ENCODE measurements at places on chromosomes 7 and 10.
A peak's percentile ranks its signal among the peaks of the same experiment; 100 is the strongest.

DNA sequence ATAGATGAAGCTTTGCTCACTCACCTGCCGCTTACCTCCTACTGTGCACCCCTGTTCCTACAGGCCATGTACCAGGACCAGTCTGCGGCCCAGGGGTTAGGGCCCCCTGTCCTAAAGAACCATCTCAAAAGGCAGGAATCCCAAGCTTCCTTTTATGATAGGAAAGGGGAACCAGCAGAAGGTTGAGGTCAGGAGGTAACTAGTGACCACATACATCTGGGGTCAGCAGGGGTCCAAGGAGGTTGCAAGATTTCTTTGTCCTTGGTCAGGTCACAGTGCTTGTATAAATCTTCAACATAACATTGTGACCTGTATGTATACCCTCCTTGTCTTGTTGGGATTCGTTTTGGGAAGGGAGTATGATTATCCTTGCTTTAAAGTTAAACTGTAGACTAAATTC lies 73.8 kb downstream of the OAT start:
- no peak for DNase-seq

- peak; percentile 11 for DNase-seq
Measured at GRCh38 chr7:25456467-25457171, 228.3 kb upstream of the NPVF start.

- DNase-seq, result peak; percentile 61
Measured at GRCh38 chr10:124612611-124613498, 131.3 kb downstream of the FAM53B start.

- DNase-seq, result no peak
Measured at GRCh38 chr10:81730891-81731290, 144.1 kb upstream of the NRG3 start.

DNA sequence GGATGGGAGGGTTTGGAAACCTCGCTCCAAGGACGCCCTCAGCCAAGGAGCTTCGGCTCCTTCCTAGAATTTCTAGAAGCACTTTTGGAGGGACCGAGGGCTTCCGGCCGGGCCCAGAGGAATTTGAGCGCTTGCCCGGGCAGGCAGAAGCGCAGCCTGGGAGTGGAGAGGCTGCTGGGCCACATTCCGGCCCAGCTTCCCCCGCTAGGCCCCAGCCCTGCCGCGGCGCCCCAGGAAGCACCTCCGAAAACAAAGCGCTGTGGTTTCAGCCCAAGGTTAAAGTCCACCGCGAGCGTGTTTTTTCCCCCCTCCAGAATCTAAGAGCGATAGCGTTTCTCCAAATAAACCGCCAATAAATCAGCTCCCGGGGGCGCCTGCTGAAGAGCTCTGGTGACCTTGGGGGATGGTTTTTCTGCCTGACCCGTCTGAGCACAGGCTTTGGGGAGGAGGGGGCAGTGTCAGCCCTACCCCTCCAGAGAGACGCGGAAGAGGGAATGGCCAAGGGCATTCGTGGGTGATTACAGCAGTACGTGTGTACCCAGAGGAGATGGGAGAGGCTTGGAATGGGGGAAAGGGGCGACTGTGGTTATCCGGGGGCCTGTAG lies 5.7 kb upstream of the TNRC18 start:
- DNase-seq, result peak; percentile 59

- no peak for DNase-seq
Measured at GRCh38 chr7:134444198-134444960, 14.5 kb downstream of the AKR1B1 start.

DNA sequence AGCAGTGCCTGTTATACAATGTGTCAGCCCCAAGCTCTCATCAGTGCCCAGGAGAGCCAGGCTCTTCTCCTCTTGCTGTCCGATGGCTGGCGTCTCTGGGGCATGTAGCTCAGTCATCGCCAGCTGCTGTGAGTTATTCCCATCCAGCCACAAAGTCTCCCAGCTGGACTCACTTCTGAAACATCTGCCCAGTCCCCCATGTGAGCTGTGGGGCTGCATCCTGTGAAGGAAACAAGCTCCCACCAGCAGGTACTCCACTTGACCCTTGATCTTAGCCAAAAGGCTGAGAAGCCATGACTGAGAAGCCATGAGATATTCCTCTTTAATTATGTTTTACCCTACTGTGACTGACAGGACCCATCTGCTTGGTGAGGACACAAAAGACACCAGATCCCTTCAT lies 212.7 kb upstream of the IGFBP3 start:
- DNase-seq, result peak; percentile 82

DNA sequence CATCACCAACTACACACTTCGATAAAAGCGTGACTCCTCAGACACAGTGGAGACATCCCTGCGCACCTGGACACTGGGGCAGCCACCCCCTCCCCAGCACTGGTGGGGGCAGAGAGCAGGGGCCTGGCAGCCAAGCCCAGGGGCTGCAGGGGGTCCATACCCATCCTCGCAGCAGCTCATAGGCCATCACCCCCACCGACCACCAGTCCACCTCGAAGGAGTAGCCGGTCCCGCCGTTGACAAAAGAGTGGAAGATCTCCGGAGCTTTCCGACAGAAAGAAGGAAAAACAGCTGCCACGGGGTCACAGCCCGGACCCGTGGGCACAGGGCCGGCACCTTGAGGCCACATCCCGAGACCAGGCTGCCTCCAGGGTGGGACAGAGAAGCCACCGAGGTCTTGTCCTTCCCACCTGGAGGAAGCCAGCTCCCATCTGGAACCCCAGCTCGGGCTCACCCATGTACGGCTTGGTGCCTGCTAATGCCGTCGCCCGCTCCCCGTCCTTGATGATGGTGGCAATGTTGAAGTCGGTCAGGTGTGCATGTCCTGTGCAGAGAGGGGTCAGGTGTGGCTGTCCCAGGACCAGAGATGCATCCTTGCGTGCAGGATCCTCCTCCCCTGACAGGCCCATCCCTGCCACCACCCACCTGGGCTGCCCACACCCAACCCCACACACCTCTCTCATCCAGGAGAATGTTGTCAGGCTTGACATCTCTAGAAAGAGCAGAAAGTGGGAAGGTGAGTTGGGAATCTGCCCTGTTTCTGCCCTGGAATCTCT lies 38.5 kb downstream of the DPYSL4 start:
- no peak for DNase-seq

DNA sequence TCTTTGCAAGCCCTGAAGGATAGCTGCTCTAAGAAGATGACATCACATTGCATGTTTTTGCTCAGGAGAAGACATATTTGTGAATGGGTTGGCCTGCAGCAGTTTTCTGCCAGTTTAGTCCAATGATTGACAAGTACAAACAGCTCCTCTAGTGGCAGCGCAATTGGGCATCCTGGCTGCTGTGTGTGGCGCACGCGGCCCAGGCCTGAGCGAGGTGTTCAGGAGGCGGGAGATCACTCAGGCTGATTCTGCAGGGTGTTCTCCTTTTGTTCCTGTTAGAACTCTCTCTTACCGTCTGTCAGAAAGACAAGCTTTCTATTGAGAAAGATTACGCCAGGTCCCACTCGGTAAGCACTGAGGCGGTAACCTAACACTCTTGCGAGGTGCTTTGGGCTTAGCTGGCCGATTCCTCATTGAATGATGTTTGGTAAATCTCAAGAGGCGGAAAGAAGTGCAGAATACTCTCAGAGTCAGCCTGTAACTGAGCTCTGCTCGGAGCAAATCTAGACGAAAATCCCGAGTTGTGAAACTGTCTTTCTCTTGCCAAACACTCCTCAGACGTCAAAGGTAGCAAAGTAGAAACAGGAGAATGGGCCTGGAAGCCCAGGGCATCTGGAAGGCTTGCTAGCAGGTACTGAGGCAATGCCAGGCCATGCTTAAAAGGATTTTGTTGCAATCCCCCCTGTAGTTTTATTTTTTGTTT lies 219.2 kb upstream of the BMPER start:
- DNase-seq, result no peak

DNA sequence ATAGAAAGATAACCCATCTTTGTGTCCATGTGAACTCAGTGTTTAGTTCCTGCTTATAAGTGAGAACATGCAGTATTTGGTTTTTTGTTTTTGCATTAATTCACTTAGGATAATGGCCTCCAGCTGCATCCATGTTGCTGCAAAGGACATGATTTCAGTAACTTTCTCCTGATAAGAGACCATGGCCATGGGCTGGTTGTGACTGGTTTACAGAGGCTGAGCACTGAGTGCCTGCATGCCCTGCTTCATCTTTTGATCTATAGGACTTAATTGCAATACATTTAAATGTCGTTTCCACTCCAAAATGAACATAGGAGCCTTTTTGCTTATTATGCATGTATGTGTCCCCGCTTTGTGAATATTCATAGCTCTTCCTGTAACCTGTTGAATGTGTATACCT lies 101.3 kb upstream of the IGFBP3 start:
- DNase-seq, result no peak

DNA sequence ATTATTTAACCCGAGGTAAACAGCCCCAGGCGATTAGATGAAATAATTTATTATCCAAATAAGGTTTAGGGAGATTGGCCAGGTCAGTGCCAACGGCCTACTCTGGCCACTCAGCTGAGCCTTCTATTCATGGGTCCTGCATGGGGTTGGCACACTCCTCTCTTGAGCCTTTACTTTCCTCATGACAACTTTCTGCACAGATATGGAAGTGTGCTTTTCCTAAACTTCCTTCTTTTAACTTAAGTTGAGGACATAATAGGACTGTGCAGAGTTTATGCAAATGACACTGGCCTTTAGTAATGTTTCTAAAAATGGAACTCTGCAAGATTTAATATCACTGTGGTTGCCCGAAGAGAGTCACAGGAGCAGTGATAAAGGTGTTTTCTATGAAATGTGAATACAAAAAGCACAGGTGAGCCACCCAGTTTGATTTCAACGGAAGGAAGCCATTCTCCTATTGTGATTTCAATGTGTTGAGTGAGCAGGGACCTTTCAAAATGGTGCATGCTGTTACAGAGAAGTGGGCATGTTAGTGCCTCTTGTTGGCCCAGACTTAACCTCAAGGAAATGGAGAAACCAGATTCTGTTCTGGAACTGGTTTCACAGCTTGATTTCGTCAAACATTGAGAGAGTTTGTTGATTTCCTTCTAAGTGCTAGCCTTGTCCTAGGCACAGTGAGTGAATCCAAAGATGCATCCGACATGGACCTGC lies 55.7 kb downstream of the LYZL2 start:
- DNase-seq, result no peak

DNA sequence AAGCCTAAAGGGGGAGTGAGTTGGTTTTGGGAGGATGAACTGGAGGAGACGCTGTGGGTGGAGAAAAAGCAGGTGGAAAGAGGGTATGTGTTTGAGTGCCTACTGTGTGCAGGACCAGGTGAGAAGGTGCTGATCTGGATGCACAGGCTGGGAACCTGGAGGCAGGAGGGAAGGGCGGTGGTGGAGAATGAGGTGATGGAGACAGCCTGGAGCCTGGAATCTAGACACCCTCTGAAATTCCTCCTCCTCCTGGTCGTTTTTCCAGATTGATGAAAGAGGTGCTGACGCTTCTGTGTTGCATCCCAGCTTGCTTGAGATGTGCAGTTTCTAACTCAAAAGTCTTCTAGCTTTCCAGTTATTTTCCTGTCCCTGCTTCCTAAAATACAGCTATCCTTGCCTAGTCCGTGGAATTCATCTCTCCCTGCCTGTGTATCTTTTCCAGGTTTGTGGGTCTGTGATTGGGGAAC lies 67.5 kb downstream of the LRMDA start:
- DNase-seq, result no peak

DNA sequence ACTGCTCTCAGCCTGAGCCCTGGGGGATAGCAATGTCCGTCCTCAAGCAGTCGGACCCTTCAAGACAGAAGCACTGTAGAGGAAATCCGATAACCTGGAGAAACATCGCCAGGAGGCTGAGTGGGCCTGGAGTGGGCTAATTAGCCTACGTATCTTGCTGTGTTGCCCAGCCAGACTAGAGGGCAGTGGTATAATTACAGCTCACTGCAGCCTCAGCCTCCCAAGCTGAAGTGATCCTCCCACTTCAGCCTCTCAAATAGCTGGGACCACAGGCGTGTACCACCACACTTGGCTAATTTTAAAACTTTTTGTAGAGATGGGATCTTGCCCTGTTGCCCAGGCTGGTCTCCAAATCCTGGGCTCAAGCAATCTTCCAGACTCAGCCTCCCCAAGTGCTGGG lies 21.7 kb downstream of the LYZL2 start:
- DNase-seq, result no peak

Data from myocyte (in vitro differentiated cells).